ENCODE measurements at places on chromosomes 5 and 9. TPM values are rescaled to one million over a fixed set of nuclear protein-coding genes. Genes with fewer than 3 reads are reported as not detected.

The MED22 gene
- 29.6 TPM for total RNA-seq

The PCDHA2 gene
- 0.06 TPM for total RNA-seq

The CNTNAP3B gene
- 10.3 TPM for total RNA-seq

The SLC36A2 gene
- total RNA-seq = not detected

The LHX6 gene
- total RNA-seq = 3.7 TPM

The RNF224 gene
- total RNA-seq = 0.25 TPM

Measured in A549 treated with dexamethasone at 1 μM for 4 hours (cell line).